ENCODE measurements at places on chromosomes 1 and 21.

DNA sequence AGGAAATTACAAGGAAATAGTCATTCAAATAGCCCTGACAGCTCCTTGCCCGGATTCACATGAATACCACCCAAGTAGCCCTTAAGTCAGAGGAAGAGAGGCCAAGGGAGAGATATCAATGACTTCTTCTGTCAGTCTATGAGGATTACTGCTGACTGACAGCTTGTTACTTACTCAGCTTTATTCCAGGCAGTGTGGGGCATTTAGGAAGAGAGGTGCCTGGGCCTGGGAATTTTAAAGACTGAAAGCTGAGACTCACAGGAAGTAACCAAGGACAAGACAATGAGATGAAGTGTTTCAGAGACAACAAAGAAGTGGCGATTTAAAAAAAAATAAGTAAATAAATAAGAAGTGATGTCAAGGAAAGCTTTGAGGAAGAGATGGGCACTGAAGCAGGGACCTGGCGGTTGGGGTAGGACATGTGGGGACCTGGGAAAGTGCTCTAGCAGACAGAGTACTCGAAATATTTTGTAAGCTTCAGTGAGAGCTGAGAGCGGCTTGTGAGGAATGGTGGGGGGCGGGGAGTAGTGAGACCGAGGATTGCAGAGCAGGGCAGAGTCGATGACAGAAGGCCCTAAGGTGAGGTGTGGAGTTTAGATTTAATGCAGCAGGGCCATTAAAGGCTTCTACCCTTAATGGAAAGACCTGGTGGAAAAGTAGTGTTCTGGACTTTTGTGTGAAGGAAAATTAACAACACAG lies 58.9 kb downstream of the ST3GAL3 start:
- no peak for DNase-seq

GRCh38 chr1:202167708-202168415 lies 7.5 kb upstream of the PTPN7 start:
- DNase-seq = no peak

DNA sequence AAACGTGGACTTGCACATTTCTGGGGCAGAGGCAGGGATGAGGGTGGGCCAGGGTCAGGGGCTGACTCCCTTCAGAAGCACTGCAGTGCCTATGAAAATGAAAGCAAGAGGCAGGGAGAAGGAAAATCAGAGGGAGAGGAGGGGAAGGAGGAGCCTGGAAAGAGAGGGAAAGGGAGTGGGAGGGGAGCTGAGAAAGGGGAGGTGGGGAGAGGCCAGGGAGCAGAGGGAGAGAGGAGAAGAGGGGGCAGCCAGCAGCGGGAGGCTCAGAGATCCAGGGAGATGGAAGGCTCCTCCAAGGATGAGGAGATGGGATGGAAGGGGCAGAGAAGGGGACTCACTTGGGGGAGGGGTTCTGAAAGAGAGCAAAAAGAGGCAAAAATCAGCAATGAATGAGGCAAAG lies 96.3 kb upstream of the KLHDC7A start:
- no peak for DNase-seq

DNA sequence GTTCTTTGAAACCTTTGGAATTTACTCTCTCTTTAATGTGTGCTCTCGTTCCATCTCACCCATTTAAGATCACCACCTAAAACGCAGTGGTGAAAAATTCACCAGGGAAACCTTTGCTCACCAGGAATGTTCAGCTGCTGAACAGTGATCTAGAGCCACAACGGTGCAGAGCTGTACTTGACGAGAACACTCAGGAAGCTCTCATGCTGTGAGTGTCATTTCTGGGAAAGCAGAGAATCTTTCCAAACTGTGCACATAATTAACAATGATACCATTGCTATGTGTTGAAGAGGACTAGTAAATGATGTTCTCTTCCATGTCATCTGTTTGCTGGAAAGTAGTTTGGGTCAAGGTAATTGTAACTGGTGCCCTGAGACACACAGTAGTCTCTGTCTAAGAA lies 117.1 kb downstream of the ZZZ3 start:
- no peak for DNase-seq

GRCh38 chr1:9823693-9823942 lies 147 bp downstream of the CLSTN1 start:
- DNase-seq = no peak

DNA sequence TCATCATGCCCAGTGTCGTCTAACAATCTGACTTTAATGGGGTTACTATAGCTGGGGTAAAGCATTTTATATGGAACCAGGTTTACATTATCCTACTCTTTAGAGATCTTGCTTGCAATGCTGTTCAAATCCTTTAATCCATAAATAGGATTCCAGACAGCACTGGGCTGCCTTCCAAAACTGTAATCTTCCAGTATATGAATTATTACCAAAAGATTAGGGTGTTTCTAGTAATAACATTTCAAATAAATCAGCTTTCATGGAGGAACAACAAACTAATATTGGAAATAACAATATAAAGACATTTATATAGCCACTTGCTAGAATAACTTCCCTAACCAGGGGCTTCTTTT lies 88.6 kb upstream of the PLXNA2 start:
- DNase-seq = no peak

Measured in NCI-H187 treated with DMSO at 0.1 percent for 48 hours (cell line).